ENCODE measurements at places on chromosomes 1 and 21.

- no peak for DNase-seq
These were observed 41.3 kb downstream of the COL6A1 start for GRCh38 chr21:46022551-46023525.

GRCh38 chr1:11100149-11100493 lies 452 bp upstream of the EXOSC10 start:
- DNase-seq: no peak

DNA sequence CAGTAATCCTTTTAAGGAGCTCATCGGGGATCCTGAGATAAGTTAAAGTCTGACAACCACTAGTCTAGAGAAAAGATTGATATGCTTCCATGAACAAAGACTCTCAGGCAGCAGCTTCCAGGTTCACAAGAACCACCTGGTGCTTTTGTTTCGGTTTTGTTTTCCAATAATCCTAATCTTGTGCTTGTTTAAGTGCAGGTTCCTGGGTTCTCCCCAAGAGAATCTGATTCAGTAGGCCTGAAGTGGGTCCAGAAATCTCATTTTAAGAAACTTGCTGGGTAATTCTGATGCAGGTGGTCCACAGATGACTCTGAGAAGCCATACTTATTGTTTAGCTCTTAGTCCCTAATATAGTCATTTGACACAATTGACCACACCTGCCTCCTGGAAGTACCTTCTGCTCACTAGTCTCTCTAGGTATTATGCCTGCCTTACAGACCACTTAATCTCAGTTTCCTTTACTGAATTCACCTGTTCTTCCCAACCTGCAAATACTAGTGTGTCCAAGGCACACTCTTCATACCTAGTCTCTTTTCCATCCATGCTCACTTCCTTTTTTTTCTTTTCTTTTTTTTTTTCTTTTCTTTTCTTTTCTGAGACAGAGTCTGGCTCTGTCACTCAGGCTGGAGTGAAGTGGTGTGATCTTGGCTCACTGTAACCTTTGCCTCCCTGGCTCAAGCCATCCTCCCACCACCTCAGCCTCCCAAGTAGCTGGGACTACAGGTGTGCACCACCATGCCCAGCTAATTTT lies 20.5 kb upstream of the FRRS1 start:
- DNase-seq: no peak

- DNase-seq: no peak
These were observed 61.2 kb downstream of the RGS4 start for GRCh38 chr1:163130225-163130856.

DNA sequence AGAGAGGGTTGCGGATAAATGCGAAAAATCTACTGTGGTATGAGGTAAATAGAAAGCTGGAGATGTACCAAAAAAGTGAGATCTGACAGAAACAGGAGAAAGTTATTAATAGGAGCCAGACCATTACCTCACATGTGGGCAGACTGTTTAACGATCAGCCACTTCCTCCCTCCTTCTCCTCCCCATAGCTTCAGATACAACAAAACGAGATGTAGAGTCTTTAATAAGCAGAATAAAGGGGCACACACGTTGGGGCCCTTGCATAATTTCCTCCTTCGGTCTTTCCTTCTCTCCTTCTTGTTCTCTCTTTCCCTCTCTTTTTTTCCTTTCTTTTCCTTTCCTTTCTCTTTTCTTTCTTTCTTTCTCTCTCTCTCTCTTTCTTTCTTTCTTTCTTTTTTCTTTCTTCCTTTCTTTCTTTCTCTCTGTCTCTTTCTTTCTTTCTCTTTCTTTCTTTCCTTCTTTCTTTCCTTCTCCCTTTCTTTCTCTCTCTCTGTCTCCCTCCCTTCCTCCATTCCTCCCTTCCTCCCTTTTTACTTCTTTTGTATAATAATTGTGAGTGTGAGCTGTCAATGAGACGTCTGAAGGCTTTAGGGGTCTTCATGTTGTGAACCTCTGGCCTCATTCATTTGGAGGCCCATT lies 242.1 kb downstream of the GRIK1 start:
- DNase-seq: no peak

- DNase-seq: no peak
These were observed 51.3 kb upstream of the PLA2G2C start for GRCh38 chr1:20237646-20238045.

DNA sequence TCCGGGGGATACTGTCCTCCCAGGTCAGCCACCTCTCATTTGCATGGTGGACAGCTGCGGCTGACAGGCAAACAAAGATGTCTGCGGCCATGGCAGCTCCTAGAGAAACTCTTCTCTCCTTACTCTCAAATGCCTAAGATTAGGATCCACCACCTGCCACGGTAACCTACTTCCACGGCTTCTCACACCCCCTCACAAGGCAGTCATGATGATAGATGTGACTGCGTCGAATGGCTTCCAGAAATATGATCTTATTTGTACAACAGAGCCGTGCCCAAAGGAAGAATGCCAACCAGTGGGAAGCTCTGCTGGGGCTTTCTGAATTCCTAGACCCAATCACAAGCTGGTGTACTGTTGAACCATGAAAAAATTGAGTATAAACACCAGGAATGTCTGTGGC lies 73.4 kb downstream of the BACE2 start:
- no peak for DNase-seq

GRCh38 chr1:60069691-60070090 lies 3.9 kb downstream of the C1orf87 start:
- DNase-seq: no peak

GRCh38 chr1:8506995-8507615 lies 189.2 kb downstream of the SLC45A1 start:
- DNase-seq: no peak

DNA sequence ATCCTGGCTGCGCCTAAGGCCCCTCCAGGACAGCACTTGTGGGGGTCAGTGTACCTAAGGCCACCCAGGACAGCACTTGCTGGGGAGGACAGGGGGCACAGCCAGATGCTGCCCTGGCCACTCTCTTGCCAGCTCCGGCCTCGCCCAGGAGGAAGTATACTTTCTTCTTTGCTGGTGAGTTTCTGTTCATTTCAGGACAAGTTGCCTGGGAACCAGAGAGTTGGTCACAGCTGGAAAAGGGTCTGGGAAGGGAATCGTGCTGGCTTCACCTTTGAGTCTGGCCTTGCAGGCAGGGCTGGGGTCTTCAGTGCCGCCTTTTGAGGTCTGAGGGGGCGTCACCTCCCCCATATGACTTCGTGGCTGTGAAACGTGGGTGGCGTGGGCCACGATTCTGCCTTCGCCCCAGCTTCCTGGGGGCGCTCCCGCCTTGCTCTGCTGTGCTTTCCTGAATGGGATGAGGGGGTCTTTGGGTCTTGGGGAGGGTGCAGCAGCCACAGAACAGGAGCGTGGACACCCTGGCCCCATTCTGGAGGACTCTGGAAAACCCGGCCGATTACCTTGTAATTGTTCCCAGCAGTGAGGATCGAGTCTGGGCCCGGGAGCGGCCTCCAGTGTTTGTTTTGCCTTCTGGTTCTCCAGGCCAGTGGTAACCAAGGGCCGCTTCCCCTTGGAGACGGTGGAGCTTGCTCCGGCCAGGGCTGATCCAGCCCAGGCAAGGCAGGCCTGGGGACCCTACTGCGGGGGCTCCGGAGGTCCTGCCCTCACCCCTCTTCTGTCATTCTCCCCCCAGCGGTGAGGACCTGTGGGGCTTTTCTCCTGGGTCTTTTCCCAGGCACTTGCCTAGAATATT lies 45.9 kb downstream of the SPSB1 start:
- DNase-seq: no peak

GRCh38 chr21:33820798-33821197 lies 94.8 kb downstream of the ATP5PO start:
- DNase-seq: no peak
